ENCODE measurements at places on chromosomes 16 and 17.
A peak's percentile ranks its signal among the peaks of the same experiment; 100 is the strongest.

DNA sequence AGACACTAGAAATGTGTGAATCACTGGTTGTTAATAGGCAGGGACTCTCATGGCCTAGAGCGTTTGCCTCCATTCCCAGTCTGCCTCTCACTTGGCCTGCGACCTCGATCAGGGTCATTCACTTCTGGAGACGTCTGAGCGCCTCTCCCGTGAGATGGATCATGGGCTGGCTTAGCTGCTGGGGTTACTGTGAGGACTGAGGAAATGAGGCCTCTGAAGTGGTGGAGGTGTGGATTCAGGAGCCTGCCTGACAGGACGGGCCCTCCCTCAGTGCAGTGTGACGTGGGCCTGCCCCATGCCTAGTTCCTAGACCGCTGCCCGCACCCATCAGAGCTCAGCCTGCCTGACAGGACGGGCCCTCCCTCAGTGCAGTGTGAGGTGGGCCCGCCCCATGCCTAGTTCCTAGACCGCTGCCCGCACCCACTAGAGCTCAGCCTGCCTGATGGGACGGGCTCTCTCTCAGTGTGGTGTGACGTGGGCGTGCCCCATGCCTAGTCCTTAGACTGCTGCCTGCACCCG lies 61.9 kb downstream of the BANP start:
- no peak for DNase-seq

DNA sequence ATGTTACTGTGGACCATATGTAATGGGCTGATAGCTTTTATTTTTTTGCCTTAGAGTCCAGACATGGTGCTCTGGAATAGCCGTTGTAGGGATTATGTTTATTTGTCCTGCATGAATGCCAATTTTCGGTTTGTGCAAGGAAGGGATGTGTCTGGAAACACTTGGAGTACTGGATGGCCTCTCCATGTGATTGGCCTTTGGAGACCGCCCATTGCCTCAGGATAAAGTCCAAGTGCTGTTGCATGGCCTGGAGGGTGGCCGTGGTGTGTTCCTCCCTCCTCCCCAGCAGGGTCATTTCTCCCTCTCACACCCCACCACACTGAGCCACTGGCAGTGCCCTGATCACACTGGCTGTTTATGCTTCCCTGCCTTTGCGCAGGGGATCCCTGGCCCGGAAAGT lies 93.9 kb downstream of the MSI2 start:
- DNase-seq, result no peak

DNA sequence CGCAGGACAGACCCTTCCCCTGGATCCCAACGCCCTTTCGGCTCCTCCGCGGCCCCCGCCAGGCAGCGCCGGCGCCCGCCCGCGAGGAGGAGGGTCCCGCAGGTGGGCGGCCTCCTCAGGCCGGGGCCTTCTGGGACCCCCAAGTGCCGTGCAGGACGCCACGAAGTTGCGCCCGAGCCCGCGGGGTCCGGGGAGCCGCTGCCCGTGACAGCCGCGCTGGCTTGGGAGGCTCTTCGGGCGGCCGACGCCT lies 504 bp downstream of the ERN1 start:
- DNase-seq, result no peak

- DNase-seq, result peak; percentile 52
Observed at GRCh38 chr16:11742093-11742535, 543 bp downstream of the TXNDC11 start.

- DNase-seq, result peak; percentile 52
Observed at GRCh38 chr16:12081048-12081404, 104.5 kb downstream of the SNX29 start.

DNA sequence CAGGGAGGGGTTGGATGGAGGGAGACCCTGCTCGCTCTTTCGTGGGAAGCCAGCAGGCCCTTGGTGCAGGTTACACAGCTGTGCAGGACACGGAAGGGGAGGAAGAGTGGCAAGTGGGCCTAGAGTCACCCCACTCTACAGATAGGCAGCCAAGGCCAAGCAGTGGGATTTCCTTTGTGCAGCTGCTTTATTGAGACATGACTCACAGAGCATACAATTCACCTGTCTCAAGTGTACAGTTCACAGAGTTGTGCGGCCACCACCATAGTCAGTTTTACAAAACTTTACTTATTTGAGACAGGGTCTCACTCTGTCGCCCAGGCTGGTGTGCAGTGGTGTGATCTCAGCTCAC lies 91.2 kb upstream of the CIBAR2 start:
- DNase-seq, result no peak

DNA sequence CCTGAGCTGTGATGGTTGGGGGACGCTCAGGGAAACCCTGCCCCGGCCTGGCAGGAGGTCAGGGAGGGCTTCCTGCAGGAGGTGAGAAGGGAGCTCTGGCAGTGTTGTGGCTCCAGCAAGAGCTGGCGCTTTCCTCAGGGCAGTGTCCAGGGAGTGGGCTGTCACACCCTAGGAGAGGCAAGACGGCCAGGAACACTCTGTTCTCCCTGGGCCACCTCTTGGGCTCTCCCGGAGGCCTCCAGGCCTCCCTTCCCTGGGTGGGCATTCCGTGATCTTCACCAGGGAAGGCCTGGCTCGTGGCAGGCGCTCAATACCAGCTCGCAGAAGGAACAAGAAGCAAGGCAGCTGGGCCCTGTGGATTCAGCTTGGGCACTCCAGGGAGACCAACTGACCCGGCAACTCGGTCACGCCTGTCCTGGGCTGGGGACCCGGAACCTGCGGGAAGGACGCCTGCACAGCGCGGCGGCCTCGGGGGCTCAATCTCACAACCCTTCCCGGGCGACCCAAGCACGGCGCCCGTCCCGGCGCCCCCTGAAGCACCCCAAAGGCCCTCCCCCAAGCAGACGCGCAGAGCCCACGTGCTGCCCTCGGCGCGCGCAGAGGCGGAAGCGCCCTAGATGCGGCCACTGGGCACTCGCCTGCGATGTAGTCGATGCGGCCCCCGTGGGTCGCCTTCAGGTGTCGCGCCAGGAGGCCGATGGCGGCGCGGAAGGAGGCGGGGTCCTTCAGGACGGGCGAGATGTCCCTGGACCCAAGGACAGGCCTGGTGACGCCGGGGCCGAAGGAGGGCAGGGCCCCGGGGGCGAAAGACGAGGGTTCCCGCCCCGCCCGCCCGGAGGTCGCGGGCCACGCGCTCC lies 588 bp downstream of the APRT start:
- DNase-seq, result peak; percentile 71

DNA sequence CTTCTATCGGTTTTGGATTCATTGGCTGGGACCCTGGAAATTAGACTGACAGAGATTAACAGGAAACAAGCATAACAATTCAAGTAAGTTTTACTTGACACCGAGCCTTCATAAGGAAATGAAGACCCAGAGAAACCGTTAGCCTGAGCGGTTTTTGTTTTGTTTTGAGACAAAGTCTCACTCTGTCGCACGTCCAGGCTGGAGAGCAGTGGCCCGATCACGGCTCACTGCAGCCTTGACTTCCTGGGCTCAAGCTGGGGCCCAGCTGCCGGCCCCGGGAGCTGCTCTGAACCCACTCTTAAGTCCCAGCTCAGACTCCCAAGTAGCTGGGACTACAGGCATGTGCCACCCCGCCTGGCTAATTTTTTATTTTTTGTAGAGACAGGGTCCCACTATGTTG lies 321.3 kb downstream of the SEC14L1 start:
- DNase-seq, result peak; percentile 48

- no peak for DNase-seq
Observed at GRCh38 chr17:42081516-42082129, 16.6 kb downstream of the ZNF385C start.

GRCh38 chr17:75036643-75037268 lies 10.0 kb downstream of the ATP5PD start:
- DNase-seq, result peak; percentile 96

DNA sequence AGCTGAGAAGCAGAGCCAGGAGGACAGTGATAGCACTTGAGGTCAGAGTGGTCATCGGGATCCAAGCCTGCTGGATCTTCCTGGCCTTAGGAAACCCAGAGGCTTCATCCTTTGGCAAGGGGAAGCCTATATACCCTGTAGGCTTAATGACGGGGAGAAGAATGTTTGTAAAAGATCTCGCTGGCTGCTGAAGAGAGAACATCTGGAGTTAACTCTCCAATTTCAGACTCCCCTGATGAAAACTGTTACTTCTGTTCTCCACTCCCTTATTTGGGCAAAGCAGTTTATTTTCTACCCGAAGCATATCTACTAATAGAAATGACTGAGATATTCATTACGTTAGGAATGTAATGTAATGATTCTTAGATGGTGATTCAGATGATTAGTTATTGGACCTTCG lies 487.0 kb downstream of the CDH13 start:
- no peak for DNase-seq

GRCh38 chr17:80584176-80584905 lies 39.7 kb downstream of the RPTOR start:
- no peak for DNase-seq

DNA sequence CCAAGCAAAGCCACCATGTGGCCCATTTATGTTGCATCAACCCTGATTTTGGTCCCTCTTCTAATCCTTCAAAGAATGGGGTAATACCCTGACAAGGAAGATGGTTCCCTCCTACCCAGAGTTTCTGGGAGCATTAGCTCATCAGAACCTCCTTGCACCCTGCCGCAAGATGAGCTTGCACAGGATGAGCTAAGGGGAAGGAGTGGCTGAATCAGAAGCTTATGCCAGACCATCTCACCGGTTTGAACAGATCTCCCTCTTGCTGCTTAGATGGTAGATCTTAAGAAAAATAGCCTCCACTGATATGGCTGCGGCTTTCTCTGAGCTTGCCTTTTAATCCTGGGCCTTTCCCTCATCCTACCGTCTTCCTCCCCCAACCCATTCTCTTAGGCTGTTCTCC lies 175.1 kb downstream of the SOX9 start:
- DNase-seq, result no peak

DNA sequence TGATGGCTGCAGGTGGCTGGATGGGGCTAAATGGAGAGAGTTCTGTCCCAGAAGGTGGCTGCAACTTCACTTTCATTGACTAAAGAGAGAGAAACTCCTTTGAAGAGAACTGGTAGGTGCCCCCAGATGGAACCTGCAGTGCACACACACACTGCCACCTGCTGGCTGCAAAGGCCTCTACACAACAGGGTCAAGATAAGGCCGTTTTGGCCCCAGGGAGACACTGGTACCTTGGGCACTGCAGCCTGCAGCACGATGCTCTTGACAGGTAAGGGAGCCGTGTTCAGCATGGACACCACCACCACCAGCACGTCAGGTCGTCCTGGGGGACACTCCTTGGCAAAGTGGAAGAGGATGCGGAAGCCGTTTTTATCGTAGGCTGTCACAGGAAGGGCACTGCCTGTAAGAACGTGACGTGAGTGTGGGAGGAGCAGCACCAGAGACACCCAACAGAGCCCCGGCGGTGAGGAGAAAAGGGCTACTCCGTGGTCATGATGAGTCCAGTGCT lies 22.7 kb downstream of the GGA3 start:
- peak; percentile 69 for DNase-seq

- DNase-seq, result no peak
Observed at GRCh38 chr17:42359133-42359532, 29.1 kb downstream of the STAT3 start.

GRCh38 chr16:27426423-27427408 lies 24.7 kb downstream of the IL21R start:
- peak; percentile 86 for DNase-seq

GRCh38 chr17:16443511-16444257 lies 28.3 kb downstream of the TRPV2 start:
- no peak for DNase-seq

DNA sequence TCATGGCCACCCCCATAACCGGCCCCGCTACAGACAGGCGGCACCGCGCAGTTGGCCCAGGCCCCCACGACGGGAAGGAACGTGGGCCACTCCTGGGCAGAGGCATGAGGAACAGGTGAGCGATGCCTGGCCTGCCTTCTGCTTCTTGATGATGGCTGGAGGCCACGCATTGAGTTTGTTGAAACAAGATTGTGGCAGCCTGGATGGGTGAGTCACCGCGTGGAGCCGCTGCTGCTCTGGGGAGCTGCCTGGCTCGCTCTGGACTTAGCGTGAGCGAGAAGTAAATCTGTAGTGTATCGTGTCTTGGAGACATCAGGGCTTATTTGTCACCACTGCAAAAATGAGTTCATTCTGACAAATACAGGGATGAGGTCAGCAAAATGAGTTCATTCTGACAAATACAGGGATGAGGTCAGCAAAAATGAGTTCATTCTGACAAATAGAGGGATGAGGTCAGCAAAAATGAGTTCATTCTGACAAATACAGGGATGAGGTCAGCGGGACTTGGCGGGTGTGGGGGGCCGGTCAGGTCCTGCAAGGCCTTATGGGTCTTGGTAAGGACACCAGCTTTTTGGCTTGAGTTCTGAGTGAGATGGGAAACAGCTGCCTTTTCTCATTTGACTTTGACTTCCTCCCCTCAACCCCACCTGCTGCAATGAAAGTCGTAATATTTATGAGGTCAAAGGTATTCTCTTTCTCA lies 93.0 kb downstream of the SEC14L1 start:
- DNase-seq, result no peak

- no peak for DNase-seq
Observed at GRCh38 chr16:87691686-87692079, 74.1 kb downstream of the KLHDC4 start.

- DNase-seq, result peak; percentile 58
Observed at GRCh38 chr16:79628501-79628975, 28.0 kb upstream of the MAF start.

GRCh38 chr16:58157951-58158540 lies 28.9 kb upstream of the CFAP20 start:
- no peak for DNase-seq

DNA sequence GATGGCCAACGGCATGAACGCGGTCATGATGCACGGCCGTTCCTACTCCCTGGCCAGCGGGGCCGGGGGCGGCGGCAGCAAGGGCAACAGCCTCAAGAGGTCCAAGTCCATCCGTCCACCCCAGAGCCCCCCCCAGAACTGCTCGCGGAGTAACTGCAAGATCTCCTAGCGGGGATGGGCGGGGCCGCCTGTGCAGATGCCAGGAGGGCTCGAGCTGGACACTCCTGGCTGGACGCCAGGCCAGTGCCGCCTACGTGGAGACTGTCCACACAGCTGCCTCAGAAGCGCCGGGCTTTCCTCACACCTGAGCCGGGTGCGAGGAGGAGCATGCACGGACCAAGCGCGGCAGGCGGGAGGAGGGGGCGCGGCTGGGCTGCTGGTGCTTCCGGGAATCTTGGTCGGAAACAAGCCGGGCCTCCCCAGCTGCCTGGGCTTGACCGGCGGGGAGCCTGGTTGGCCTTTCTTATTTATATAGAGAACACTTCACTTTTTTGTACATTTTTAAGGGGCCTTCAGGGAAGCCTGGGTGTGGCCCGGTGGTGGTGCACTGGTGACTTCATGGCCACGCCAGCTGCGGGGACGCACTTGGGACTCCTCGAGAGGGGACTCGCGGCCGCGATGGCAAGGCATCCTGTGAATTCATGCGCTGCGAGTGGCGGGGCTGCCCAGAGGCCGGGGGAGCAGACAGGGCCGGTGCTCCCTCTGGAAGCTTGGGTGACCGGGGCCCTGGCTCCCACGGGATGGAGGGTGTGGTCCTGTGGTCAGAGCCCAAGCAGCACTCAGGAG lies 3.1 kb upstream of the WFIKKN1 start:
- DNase-seq, result no peak

GRCh38 chr17:1604831-1605528 lies 23.7 kb downstream of the SLC43A2 start:
- no peak for DNase-seq

Measured in CD4-positive, alpha-beta T cell treated with Interleukin-17A for 4 hours (primary cell).